Cardiac muscle cell (in vitro differentiated cells and primary cell): ENCODE measurements at places on chromosomes 2 and 18. TPM values are rescaled to one million over a fixed set of nuclear protein-coding genes. Genes with fewer than 3 reads are reported as not detected.
A peak's percentile ranks its signal among the peaks of the same experiment; 100 is the strongest.

- DNase-seq: no peak
Measured at GRCh38 chr18:59086522-59086921, 53.2 kb upstream of the SEC11C start.

- DNase-seq: no peak
Measured at GRCh38 chr18:69674292-69674877, 273.3 kb downstream of the CD226 start.

GRCh38 chr2:119049968-119050704, 108.1 kb downstream of the MARCO start:
- peak; percentile 41 for DNase-seq

IGFBP5 gene
- polyA plus RNA-seq: 28.0 and 35.2 TPM in 2 replicates

CAMKMT gene
- polyA plus RNA-seq: 19.9 and 20.6 TPM in 2 replicates
